ENCODE measurements at places on chromosomes 6 and 20. TPM values are rescaled to one million over a fixed set of nuclear protein-coding genes. Genes with fewer than 3 reads are reported as not detected.

DNA sequence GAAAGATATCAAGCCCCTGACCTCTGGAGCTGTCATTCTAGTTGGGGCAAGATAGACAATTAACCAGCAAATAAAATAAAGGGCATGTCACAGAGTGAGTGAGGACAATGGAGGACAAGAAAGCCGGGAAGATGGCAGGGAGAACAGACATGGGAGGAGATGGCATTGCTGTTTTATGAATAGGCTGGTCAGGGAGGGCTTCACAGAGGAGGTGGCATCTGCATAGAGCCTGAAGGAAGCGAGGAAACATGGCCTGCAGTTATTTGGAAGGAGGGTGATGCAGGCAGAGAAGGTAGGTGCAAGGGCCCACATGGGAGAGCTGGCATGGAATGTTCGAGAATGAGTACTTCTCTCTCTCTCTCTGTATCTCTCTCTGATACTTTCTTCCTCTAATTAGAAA is 63.7 kb downstream of the EFCAB8 start:
- DNase-seq = no peak

DNA sequence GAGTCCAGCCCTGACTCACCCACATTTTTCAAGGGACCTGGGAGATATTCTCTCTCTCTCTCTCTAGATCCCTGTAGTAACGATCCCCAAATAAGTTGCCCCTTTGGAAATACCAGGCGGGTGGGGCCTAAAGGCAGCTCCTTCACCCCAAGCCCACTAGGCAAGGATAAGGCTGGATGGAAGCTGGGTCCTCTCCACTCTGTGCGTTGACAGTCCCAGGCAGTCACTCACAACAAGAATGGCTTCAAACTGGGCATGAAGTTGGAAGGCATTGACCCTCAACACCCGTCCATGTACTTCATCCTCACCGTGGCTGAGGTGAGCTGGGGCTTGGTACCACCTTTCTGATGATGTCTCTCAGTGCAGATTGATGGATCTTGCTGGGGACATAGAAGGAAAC is 21.6 kb downstream of the L3MBTL1 start:
- DNase-seq = no peak

DNA sequence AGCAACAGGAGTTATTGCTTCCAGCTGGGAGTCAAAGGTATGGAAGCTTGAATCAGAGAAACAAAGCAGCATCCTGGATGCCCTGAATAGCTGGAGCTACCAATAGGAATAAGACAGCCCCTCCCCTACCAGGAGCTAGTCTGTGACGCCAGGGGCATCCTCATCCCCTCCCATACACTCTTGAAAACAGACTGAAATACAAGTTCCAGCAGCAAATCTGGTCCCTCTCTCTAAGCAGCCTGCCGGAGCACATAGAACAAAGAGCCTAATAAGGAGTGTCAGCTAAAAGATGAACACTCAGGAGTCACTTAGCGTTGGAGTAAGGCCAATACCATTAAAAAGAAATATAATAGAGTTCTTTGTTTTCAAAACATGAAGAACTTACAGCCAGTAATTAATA is 25.6 kb downstream of the FILIP1 start:
- DNase-seq = no peak

DNA sequence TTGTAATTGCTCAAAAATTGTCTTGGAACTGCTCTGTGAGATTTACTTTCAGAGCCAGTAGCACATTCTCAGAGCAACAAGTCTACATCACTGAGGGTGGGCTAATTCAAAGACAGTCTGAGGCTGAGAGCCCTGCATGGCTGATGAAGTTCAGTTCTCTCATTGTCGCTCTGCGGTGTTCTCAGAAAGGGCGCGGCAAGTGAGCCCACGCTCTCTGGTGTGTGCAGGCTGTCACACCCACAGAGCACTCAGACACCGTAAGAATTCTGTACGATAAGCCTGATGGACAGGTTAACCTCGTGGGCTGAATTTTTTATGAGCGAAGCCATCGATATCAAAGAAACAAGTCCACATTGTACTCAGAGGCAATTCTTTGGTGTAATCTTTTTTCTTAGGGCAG is 557.8 kb downstream of the HACE1 start:
- DNase-seq = no peak

DNA sequence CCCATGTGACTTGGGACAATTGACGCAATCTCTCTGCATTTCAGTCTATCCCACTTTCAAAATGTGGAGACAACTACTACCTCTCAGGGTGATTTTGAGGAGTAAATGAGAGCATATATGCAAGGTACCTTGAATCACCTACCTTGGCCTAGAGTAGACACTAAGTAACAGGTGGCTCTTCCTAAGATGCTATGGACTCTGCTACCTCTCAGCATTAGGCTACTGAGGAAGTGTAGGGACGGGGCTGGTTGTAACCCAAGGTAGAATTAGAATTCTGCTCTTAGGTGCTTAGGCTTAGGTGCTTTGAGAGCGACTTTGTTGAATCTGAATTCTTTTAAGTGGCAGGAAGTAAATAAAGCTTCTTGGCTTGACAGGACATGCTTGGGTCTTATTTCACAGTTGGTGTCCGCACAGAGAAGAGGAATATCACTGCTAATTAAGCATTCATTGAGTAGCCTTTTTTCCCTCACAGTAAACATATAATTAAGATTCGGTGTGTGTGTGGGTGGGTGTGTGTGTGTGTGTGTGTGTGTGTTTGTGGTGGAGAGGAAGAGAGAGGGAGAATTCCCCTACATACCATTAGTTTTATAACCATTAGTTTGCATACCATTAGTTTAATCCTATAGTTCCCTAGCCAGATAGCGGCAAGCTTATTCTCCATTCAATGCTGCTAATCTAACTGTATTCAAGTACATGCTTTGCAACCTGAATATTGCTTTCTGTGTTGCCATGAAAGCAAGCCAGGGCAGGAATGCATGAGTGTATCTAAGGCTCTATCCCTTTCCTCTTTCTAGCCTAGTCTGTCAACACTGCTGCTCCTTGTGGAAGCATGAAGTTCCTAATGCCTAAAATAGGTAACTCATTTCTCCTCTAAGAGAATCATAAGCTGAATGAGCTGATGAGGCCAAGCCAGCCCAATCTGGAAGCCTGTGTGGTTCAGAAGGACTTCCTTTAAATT is 112.5 kb downstream of the IPCEF1 start:
- no peak for DNase-seq

DNA sequence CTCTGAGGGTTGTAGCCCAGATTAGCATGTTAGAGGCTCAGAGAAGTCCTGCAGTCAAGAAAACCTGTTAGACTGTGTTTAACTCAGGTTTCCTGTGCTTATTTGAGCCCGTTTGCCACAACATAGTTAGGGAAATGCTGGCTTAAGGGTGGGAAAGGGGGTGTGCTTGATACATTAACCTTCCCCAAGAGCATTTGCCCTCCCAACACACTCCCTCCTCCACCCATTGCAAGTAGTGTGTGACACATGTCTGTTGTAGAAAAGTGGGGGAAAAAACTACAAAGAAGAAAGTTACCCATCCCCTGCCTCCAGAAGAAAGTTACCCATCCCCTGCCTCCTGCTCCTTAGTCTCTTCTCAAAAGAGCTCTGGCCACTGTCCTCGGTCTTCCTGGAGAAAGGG is 36.8 kb upstream of the MRPS18A start:
- no peak for DNase-seq

DNA sequence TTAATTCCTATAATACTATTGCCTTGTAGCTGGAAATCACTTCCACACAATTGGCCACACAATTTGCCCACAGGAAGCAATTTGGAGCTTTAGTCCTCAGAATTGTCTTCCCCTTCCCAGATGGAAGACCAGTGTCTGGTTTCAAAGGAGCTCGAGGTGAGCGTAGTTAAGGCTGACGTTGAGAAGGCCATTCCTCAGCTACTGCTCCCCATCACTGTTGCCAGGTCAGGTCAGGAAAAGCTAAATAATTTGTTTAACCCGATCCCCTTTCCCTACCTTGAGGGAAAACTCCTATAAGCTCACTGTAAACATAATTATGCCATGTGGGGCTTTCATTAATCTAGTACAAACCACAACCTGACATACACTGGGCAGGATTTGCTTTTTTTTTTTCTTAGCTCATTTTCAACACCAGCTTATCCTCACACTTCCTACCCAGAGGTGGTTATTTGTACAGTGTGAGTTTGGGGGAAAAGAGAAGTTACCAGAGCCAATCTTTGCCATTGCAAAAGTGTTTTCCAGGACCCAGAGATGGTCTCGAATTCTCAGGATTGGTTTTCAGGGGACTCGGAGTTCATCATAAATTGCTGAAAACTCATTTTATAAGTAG is 242.7 kb downstream of the CLIC5 start:
- DNase-seq = no peak

DNA sequence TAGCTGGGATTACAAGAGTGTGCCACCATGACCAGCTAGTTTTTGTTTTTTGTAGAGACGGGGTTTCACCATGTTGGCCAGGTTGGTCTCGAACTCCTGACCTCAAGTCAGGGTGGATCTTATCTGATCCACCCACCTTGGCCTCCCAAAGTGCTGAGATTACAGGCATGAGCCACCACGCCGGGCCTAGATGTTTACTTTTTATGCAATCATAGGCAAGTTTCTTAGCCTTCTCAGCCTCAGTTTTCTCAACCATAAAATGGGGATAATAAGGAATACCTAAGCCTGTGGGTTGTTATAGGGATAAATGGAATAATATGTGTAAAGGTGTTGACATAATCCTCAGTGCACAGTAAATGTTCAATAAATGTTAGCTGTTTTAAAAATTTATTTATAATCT is 9.8 kb downstream of the SPATS1 start:
- DNase-seq = no peak

GRCh38 chr6:105402090-105402938 is 568 bp downstream of the PREP start:
- DNase-seq = no peak

DNA sequence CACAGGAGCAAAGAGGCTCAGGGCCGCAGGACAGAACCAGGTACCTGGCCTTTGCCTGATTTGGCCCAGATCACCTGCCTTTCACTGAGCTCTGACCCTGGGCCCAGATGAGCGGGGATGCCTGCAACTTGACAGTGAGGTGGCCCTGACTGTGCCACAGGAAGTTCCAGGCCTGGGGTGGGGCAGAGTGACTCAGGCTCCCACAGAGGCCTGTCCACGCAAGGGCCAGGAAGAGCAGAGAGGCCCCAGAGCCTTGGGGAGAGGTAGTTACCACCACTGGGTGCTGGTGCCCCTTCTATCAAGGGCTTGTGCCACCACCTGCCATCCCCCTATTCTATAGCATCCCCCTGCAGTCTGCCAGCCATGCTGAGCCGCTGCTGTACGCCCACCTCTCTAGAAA is 4.1 kb upstream of the NOL4L start:
- no peak for DNase-seq

DNA sequence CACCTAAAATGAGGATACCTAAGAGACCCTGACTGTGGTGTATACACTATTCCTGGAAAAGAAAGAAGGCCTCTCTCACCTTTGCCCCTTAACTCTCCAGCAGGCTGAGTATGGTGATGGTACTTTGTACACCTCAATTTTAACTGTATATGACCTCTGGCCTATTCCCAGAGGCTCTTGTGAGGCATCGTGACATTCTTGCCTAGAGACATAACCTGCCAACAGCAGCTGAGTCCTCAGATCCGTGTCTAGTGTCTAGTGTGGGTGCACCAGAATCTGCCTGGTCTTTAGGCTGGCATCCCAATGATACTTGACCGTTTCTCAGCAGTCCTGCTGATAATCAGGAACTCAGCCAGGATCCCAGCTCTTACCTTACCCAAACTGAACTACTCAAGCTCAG is 20.0 kb downstream of the TP53INP2 start:
- no peak for DNase-seq

DNA sequence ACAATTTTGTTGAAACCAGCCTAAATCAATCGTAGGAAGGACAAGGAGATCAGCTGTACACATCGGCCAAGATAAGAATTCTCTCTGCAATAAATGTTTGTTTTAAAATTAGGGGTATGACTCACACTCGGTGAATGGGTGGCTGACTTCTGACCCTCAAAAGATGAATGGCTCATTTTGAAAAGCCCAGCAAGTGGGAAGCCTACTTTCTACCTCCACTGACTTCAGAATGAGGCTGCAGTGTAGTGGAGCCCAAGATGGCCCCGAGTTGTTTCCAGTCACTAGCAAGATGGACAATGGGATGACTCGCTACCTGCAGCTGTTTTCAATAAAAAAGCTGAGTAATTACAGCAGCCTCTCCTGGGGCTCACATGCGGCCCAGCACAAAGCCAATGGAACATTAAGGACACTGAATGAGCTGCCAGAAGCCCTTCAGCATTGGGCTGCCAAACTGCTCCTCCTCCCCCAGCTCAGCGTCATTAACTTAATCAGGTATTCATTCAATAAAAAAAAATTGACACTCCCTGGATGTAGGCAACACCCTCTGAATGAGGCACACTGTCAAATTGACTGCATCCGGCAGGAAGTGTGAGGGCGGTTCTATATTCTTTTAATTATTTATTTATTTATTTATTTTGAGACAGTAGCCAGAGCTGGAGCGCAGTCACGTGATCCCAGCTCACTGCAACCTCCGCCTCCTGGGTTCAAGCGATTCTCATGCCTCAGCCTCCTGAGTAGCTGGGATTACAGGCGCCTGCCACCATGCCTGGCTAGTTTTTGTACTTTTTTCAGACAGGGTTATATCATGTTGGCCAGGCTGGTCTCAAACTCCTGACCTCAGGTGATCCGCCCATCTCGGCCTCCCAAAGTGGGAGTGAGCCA is 107.3 kb downstream of the GMPR start:
- DNase-seq = no peak

- no peak for DNase-seq
Measured at GRCh38 chr6:11911538-11911937, 100.6 kb upstream of the HIVEP1 start.

DNA sequence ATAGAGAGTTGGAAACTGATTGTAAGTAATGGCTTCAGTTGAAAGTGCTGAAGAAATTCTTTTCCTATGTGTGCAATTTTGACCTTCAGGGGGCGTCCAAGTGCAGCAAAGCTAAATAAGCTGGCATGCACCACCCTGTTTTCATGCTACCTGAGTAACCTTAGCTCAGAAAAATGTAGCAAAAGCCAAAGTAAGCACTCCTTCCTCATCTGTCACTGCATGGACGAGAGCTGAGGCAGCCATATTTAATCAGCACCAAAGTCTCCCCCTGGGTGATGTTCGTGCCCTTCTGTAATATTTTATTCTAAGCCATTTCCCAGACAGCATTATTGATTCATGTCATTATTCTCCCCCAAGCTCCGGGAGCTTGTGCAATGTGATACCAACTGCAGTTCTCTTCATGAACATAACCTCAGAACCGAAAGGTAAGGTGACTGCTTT is 123.1 kb downstream of the RPS12 start:
- DNase-seq = no peak

ECI2 gene
- 40.2 TPM for total RNA-seq

MROH8 gene
- 3.9 TPM for total RNA-seq

KCNB1 gene
- total RNA-seq = 0.53 TPM

TSHZ2 gene
- 12.6 TPM for total RNA-seq

SMOC2 gene
- 12.6 TPM for total RNA-seq

Data from lower lobe of right lung (tissue), 2 donors.